ENCODE measurements at places on chromosomes 11 and 22. TPM values are rescaled to one million over a fixed set of nuclear protein-coding genes. Genes with fewer than 3 reads are reported as not detected.

GRCh38 chr11:40130427-40130826 is 1329.0 kb downstream of the LRRC4C start:
- no peaks in the 10 kb centered on the region for H3K36me3 ChIP-seq
- no peaks in the 10 kb centered on the region for H3K27me3 ChIP-seq
- H3K4me1 ChIP-seq = no peaks in the 10 kb centered on the region
- H3K27ac ChIP-seq = no peak overlapping the region
- H3K4me3 ChIP-seq = no peak overlapping the region

DNA sequence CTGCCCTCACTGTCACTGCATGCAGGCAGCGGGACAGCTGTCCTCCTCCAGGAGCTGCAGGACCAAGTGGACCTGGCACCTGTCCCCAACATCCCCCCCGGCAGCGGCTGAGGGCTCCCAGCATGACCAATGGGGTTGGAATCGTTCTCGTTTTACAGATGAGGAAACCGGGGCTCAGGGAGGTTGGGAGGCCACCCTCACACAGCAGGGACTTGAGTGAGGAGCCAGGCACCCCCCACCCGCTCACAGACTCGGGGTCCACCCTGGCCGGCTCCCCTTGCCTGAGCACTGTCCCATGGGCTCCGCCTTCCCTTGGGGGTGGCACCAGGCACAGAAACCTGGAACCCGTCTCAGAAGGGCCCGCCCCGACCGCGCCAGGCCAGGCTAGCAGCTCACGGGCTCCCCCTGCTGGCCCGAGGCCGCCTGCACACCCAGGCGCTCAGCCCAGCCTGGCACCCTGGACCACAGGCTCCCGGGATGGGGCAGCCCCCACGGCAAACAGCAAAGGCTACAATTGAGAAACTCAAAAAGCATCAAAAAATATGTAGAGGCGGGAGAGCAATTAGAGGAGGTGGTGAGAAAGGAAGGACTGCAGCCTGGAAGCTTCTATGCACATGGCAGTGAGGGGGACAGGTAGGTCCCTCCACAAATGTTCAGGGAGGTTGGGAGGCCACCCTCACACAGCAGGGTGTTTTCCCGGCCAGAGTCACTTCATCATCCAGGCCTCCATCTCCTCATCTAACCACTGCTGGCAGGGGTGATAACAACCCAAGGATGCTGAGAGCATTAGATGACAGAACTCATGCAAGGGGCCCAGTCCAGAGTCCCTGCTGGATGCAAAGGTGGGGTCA is 12.8 kb downstream of the MACROD1 start:
- H3K4me3 ChIP-seq = no peak overlapping the region
- no peaks in the 10 kb centered on the region for H3K36me3 ChIP-seq
- H3K27ac ChIP-seq = no peak overlapping the region
- H3K27me3 ChIP-seq = no peaks in the 10 kb centered on the region
- no peak for DNase-seq

DNA sequence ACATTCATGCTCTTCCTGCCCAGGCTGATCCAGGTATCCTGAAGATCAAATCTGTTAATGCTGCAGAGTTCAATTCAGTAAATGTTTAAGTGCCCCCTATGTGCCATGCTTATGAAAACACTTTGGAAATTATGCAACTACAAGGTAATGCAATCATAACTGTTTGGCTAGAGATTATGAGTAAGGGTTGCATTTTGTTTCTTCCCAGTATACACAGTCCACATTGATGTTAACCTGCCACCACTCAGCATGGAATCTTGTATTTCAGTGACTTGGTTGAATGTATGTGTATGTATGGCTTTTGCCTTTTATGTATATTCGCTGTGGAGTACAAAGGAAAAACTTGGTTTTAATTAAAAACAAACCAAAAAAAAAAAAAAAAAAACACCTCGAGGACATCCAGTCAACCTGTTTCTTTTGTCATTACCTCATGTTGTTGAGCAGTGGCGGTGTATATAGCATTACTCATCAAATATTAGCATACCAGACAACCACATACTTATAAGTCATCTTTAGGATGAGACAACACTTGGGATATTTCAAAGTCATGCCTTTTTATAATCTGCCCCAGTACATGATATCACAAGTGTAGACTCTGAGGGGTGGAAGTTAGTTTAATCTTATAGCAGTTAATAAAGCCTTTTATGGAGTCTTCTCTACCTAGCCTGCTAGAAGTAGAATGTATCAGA is 86.1 kb upstream of the HORMAD2 start:
- no peak for DNase-seq
- no peaks in the 10 kb centered on the region for H3K4me1 ChIP-seq
- H3K27me3 ChIP-seq = no peaks in the 10 kb centered on the region

The BIRC3 gene
- 88.0 TPM for total RNA-seq

- no peaks in the 10 kb centered on the region for H3K27me3 ChIP-seq
- no peaks in the 10 kb centered on the region for H3K36me3 ChIP-seq
- no peaks in the 10 kb centered on the region for H3K4me1 ChIP-seq
- no peak overlapping the region for H3K27ac ChIP-seq
- DNase-seq = no peak
Observed at GRCh38 chr11:63595296-63595695, 18.9 kb downstream of the PLAAT3 start.

DNA sequence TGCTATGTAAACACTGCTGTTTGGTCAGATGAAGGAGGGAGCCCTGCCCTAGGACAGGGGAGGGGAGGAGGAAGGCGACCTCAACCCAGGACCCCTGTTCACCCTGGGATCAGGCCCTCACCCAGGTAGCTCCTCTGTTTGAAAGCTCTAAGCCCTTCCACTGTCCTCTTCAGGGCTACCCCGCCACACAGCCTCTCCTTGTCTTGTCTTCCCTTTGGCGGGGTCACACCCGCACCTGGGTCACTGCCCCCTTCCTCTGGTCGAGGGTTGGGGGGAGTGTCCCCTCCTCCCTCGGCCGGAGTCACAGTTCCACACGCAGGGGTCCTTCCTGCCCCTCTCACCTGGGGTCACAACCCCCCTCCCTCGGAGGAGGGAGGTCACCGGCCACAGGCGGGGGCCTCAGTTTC is 463 bp upstream of the PTPMT1 start:
- DNase-seq = no peak
- peak overlapping the region; percentile 94 for H3K4me3 ChIP-seq
- H3K27ac ChIP-seq = peak overlapping the region; percentile 58
- H3K27me3 ChIP-seq = no peaks in the 10 kb centered on the region
